ENCODE measurements at places on chromosomes 12 and 14.

- H3K27me3 ChIP-seq: peaks cover 3% of the 10 kb centered on the region
- H3K27ac ChIP-seq: no peak overlapping the region
- DNase-seq: no peak
- H3K4me3 ChIP-seq: no peak overlapping the region
- H3K4me1 ChIP-seq: no peaks in the 10 kb centered on the region
Measured at GRCh38 chr14:104510216-104510615, 69.3 kb upstream of the C14orf180 start.

DNA sequence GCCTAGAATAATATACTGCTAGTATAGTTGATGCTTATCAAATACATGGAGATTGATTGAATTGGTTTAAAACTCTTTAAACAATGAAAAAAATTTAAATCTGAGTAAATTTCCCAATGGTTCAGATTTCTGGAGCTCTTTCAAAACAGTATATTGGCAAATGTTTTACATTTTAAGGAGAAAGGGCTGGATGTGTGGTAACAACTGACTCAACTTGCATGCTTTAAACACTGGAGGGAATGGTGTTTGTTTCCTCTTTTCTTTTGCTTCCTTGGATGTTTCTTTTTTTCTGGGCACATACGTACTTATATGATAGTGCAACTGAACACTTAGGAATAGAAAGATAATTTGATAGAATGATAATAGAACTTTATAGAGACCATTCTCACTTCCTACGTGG is 73.8 kb upstream of the RFX4 start:
- no peaks in the 10 kb centered on the region for H3K4me1 ChIP-seq
- peaks cover 24% of the 10 kb centered on the region for H3K36me3 ChIP-seq
- DNase-seq: no peak
- no peak overlapping the region for H3K4me3 ChIP-seq

- peak overlapping the region; percentile 94 for H3K4me3 ChIP-seq
- no peak for DNase-seq
- peak overlapping the region; percentile 64 for H3K27ac ChIP-seq
- peaks cover 4% of the 10 kb centered on the region for H3K36me3 ChIP-seq
- peaks cover 4% of the 10 kb centered on the region for H3K27me3 ChIP-seq
- H3K4me1 ChIP-seq: peaks cover 37% of the 10 kb centered on the region
Measured at GRCh38 chr12:6914947-6915788, 788 bp downstream of the ENO2 start.

DNA sequence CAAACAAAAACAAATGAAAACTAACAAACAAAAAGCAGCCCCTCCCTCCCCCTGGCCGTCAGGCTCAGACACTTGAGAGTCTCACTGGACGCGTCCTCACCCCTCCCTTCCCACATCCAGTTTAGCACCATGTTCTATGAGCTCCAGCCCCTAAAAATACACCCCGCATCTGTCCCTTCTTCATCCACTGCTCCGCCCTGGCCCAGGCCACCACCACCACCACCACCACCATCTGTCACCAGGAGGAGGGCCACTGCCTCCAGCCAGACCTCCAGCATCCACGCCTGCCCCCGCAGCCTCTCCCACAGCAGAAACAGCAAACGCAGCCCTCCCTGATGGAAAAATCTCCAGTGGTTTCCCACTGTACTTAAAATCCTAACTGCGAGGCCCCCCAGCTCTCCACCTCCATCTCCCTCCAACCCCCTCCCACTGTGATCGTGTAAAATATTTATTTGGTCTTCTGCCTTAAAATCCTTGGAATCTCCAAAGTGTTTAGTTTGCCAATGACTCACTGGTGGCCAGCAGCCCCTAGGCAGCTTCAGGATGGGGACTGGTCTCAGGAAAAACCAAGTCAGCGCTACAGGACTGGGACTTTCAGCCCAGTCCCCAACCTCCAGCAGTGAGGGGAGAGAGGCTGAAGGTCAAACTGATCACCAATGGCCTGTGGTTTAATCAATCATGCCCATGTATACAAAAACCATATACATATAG is 95.1 kb downstream of the SCARB1 start:
- H3K36me3 ChIP-seq: peaks cover 14% of the 10 kb centered on the region
- peaks cover 2% of the 10 kb centered on the region for H3K27me3 ChIP-seq
- peaks cover 64% of the 10 kb centered on the region for H3K4me1 ChIP-seq
- no peak for DNase-seq

GRCh38 chr12:122423258-122424165 is 1.0 kb upstream of the CLIP1 start:
- H3K27ac ChIP-seq: peak overlapping the region; percentile 91
- peak overlapping the region; percentile 90 for H3K4me3 ChIP-seq
- H3K4me1 ChIP-seq: peaks cover 21% of the 10 kb centered on the region

DNA sequence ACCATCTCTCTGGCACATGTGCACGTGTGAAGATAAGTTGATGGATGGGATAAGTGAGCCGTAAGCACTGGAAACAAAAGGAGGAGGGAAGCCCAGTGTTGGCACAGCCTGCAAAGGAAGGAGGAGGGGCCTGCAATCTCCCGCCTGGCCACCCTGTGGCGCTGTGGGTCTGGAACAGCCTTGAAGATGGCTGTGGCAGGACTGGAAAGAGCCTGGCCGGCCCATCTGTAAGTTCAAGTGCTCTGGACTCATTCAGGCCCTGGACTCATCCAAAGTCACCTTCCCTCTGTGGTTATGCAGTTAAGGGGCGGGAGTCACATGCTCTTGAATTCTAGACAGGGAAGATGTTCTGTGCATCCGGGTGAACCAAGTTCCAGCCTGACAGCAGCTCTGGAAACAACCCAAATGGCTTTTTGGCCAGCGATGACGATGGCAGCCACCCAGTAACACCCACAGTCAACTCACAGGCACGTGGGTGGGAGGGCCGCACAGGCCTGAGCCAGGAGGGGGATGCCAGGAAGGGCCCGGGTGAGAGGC is 50.4 kb downstream of the CHGA start:
- DNase-seq: peak; percentile 95
- H3K4me3 ChIP-seq: peak overlapping the region; percentile 24
- no peaks in the 10 kb centered on the region for H3K27me3 ChIP-seq
- H3K4me1 ChIP-seq: peaks cover 20% of the 10 kb centered on the region
- peak overlapping the region; percentile 78 for H3K27ac ChIP-seq

DNA sequence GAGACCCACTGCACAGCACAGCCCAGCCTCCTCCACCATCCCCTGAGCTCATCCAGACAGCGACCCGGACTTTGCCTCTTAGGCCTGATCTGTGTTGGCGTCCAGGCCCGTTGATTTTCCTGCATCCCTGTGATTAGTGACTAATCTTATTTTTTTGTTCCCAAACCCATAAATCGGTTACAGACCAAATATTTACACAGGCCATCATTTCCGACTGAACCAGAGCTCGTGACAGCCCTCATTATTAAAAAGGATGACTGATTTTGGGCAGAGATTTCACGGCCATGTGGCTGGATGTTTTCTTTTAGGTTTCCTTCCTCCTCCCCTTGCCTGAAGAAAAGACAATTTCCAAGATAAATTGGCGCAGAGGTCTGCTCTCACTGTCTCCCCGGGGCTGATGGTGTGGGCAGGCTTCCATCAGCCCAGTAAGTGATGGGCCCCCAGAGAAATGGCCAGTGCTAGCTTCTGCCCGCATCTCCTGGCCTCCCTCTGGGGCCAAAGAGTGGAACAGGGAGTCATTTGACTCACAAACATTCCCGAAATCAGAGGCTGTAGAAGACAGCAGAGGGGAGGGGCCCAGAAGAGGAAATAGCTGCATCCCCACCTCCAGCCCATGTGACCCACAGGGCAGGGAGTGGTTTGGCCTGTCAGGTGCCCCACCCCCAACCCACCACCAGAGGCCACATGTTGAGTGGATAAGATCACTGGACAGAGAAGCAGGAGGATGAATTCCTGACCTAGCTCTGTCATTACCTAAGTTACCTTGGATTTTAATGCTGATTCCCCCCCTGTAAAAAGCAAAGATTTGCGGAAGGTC is 283.5 kb downstream of the KSR2 start:
- H3K36me3 ChIP-seq: peaks cover 5% of the 10 kb centered on the region
- peaks cover 8% of the 10 kb centered on the region for H3K27me3 ChIP-seq
- peak overlapping the region; percentile 76 for H3K4me3 ChIP-seq
- peaks cover 70% of the 10 kb centered on the region for H3K4me1 ChIP-seq
- H3K27ac ChIP-seq: peak overlapping the region; percentile 98

GRCh38 chr14:51310505-51310944 is 70.5 kb downstream of the TMX1 start:
- DNase-seq: peak; percentile 57
- no peaks in the 10 kb centered on the region for H3K36me3 ChIP-seq
- H3K4me1 ChIP-seq: peaks cover 52% of the 10 kb centered on the region
- H3K4me3 ChIP-seq: no peak overlapping the region
- H3K27ac ChIP-seq: peak overlapping the region; percentile 72

GRCh38 chr12:65894088-65894487 is 69.8 kb downstream of the HMGA2 start:
- peaks cover 9% of the 10 kb centered on the region for H3K27me3 ChIP-seq
- peaks cover 97% of the 10 kb centered on the region for H3K4me1 ChIP-seq
- DNase-seq: peak; percentile 72
- H3K4me3 ChIP-seq: peak overlapping the region; percentile 85

- no peak overlapping the region for H3K4me3 ChIP-seq
- DNase-seq: no peak
- H3K4me1 ChIP-seq: peaks cover 72% of the 10 kb centered on the region
- H3K27ac ChIP-seq: no peak overlapping the region
- peaks cover 9% of the 10 kb centered on the region for H3K36me3 ChIP-seq
Measured at GRCh38 chr14:60760209-60760608, 25.6 kb downstream of the MNAT1 start.

DNA sequence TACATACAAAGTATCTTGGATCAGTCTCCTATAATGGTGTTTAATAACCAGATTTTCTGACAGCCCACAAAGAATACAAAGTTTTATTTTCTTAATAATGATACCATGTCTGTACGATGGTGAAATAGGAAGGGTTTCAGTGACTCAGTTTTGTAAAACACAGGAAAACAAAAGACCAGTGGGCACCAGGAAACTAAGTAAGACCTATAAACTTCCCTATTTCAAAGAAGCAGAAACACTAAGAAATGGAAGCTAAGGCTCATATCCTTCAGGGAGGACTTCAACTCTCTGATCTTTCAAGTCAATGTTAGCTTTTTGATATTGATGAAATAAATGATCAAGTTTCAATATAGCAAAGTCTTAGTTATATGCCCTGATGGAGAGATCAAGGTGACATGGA is 196.0 kb downstream of the DUSP6 start:
- H3K27ac ChIP-seq: peak overlapping the region; percentile 83
- no peaks in the 10 kb centered on the region for H3K27me3 ChIP-seq
- peak overlapping the region; percentile 57 for H3K4me3 ChIP-seq
- peaks cover 60% of the 10 kb centered on the region for H3K4me1 ChIP-seq
- DNase-seq: no peak
- no peaks in the 10 kb centered on the region for H3K36me3 ChIP-seq

GRCh38 chr12:107349008-107349747 is 255.8 kb upstream of the CRY1 start:
- peak; percentile 22 for DNase-seq
- H3K27me3 ChIP-seq: peaks cover 3% of the 10 kb centered on the region
- no peaks in the 10 kb centered on the region for H3K4me1 ChIP-seq
- H3K4me3 ChIP-seq: no peak overlapping the region

DNA sequence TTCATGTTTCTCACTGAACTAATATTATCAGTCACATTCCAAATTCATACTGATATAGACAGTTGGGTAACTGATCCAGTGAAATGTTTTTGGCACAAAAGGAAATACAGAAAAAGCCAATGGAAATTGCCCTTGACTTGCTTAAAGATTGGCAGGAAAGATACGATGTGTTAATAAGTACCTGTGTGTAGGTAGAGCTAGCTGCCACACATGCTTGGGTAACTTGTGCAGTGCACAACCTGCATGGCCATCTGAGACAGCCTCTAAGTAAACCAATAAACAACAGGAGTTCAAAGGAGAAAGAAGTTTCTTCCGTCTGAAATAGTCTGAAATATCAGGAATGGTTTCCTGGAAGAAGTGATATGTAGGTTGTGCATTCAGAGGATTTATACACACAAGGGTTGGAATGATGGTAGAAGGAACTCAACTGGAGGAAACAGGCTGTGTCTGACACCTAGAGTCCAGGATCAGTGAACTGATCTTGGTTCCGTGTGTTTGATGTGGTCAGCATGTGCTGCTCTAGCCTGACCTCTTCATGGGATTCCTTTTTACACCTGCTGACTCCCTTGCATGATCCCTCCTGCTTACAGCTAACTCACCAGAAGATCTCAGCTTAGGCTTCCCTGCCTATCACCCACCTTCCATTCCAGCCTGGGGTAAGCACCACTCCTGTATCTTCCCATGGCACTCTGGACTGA is 81.4 kb upstream of the KRR1 start:
- H3K27ac ChIP-seq: no peak overlapping the region
- H3K27me3 ChIP-seq: peaks cover 3% of the 10 kb centered on the region
- DNase-seq: no peak
- peaks cover 25% of the 10 kb centered on the region for H3K4me1 ChIP-seq
- no peak overlapping the region for H3K4me3 ChIP-seq
- peaks cover 19% of the 10 kb centered on the region for H3K36me3 ChIP-seq

- H3K27me3 ChIP-seq: no peaks in the 10 kb centered on the region
- H3K27ac ChIP-seq: no peak overlapping the region
- H3K4me3 ChIP-seq: no peak overlapping the region
- no peak for DNase-seq
- H3K36me3 ChIP-seq: peaks cover 5% of the 10 kb centered on the region
Measured at GRCh38 chr12:113310489-113310888, 24.4 kb downstream of the SLC8B1 start.

DNA sequence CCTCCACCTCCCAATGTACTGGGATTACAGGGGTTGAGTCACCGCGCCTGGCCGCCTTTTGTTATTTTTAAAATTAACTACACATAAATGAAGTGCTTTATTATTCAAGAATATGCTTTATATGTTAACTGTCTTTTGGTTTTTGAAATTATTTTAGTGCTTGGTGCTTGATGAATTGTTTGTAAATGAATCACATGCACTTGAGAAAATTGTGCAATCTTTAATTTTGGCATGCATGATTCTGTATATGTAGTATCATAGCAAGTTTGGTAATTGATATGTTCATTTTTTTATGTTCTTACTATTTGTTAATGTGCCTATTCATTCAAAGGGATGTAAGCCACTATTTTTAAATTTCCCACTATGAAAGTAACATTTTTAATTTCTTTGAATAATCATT is 440.9 kb downstream of the NAV3 start:
- H3K27ac ChIP-seq: no peak overlapping the region
- H3K4me3 ChIP-seq: no peak overlapping the region
- no peaks in the 10 kb centered on the region for H3K36me3 ChIP-seq
- no peak for DNase-seq
- H3K27me3 ChIP-seq: no peaks in the 10 kb centered on the region

DNA sequence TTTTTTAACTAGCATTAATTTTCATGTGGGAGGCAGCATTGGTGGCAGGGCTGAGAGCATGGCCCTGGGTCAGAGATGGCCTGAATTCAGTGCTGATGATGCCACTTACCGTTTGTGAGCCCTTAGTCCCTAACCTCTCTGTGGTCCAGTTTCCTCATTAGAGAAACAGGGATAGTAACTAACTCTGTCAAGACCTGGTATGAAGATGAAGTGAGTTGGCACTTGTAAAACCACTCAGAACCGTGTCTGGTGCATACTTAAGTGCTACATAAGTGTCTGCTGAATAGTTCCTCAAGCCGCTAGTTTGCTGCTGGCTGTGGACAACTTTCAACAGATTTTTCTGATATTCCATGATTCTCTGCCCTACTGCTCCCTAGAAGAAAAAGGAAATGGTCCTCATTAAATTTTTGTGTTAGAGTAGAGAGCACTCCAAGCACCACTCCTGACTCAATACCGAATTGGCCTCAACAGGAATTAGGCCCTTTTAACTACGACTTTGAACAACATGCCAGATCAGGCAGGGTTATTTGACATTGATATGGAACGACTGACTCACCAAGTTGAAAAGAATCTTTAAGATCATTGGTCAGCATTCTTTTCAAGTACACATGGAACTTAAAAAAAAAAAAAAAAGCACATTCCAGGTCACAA is 250.2 kb downstream of the ANO2 start:
- H3K36me3 ChIP-seq: no peaks in the 10 kb centered on the region
- peaks cover 8% of the 10 kb centered on the region for H3K4me1 ChIP-seq
- H3K27ac ChIP-seq: no peak overlapping the region
- DNase-seq: peak; percentile 30
